ENCODE measurements at places on chromosomes 4 and X. TPM values are rescaled to one million over a fixed set of nuclear protein-coding genes. Genes with fewer than 3 reads are reported as not detected.

- DNase-seq, result peak; percentile 89
These were observed 1.9 kb downstream of the GASK1B start for GRCh38 chr4:158170691-158171561.

GRCh38 chrX:82723806-82724205, 784.3 kb upstream of the POU3F4 start:
- no peak for DNase-seq

DNA sequence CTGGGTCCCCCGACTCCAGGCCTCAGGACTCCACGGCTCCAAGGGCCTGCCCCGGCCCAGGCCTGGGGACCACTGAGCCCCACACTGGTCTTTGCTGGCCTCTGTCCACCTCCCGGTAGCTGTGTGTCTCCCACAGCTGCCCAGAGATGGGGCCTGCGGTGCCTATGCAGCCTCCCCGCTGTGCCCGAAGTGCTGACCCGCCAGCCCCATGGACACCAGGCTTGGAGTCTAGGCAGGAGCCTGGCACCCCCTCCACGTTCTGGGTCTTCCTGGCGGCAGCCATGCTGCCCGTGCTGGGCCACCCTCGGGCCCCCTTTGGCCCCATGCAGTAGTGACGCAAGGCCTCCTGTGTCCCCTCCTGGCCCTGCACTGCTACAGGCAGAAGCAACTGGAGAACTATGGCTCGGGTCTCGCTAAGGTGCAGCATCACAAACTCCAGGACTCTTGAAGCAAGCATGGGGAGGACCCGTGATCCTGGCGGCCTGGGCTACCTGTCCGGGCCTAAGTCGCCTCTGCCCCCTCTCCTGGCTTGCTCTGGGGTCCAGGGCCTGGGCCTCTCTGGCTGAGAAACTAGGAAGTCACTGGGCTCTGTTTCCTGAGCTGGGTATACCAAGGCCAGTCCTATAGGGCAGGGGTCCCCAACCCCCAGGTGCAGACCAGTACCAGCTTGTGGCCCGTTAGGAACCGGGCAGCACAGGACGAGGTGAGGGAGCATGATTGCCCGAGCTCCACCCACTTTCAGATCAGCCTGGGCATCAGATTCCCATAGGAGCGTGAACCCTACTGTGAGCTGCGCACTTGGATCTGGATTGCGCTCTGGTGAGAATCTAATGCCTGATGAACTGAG, 917 bp downstream of the MYL5 start:
- no peak for DNase-seq

GRCh38 chr4:6595897-6596537, 21.0 kb downstream of the MAN2B2 start:
- DNase-seq, result peak; percentile 6

DNA sequence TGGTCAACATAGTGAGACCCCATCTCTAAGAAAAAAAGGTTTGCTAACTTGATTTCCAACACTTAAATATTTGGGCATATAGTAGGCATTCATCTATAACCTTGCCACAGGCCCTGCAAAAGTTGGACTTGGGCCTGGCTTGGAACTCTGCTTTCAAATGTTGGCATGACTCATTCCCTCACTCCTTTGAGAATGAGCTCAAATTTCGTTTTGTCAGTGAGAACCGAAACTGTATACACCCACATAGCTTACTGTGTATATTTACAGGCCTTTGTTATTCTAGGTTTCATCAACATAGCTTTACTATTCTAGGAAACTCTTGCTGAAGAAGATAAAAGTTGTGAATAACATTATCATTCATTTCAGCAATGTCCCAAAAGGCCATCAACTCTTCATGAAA, 88.7 kb upstream of the ELOVL6 start:
- DNase-seq, result peak; percentile 60

GRCh38 chrX:19747652-19748610, 139.5 kb downstream of the SH3KBP1 start:
- no peak for DNase-seq

DNA sequence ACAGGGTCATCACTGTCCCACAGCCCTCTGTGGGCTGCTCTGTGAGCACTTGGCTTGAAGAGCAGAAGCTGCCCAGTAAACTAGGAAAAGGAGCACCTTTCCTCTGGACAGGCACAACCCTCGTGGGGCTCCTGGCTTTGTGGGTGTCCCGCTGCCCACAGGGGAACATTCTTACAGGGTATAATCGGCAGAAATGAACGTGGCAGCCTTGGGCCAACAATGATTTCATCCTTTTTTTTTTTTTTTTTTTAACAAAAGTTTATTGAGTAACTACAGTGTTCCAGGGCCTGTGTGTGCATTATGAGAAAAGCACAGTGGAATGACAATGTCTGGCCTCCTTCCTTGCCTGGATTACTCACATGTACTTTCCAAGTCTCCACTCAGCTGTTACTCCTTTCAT, 197.2 kb downstream of the PDGFC start:
- peak; percentile 77 for DNase-seq

The CDKL2 gene
- total RNA-seq, result 1.7 TPM

DNA sequence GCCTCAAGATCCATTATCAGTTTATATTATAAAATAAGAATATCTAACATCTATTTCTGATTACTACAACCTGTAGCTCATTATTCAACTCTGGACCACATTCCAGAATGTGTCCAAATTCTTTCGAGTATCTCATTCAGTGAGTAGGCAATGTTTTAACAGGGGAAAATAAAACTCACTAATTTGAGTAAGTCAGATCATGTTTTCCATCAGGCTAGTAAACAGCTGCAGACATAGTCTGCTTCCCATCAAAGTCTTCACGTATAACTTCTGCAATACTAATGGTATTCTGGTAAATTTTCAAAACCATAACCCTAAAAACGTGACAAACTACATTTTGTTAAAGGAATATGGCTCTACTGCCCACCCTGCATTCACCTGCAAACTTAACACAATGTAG, 31.8 kb downstream of the TBCK start:
- no peak for DNase-seq

- DNase-seq, result no peak
These were observed 275.9 kb upstream of the VCX3A start for GRCh38 chrX:6810776-6811175.

The PALLD gene
- total RNA-seq, result 202 TPM

GRCh38 chr4:4603592-4603991, 61.7 kb upstream of the STX18 start:
- DNase-seq, result no peak

DNA sequence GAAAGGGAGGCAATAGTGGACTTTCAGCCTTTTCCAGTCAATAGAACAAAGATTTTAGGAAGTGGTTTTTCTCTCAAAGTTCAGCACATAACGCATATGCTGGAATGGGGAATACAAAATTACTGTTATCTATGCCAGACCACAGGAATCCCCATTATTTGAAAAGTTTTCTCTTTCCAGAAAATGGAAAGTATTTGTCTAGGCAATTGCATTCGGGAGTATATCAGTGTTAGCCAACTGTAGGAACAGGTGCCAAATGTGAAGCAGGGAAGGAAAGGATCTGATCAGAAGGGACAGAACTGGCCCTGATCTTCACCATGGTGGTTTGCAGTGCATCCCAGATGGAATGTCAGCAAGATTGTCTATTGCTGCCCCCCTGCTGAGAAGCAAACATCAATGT, 213.6 kb downstream of the CPE start:
- no peak for DNase-seq

The RTL9 gene
- total RNA-seq, result 0.11 TPM

The AIFM1 gene
- total RNA-seq, result 35.7 TPM

DNA sequence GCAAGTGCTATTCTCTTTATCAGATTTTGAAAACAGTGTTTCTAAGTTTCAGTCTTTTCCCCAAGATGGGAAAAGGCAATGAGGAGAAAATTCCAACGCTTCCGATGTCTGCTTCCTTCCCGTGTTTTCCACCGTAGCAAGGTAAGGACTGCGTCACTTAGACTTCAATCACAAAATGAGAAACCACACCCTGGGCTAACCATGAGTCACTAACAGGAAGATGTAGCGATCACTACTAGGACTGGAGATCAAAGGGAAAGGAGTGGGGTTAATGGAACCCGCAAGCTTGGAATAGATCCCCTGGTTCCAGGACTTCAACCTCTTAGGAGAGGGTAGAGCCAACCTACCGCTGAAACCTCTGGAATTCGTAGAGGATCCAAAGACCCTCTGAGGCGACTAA, 250.7 kb upstream of the ZFP42 start:
- no peak for DNase-seq

DNA sequence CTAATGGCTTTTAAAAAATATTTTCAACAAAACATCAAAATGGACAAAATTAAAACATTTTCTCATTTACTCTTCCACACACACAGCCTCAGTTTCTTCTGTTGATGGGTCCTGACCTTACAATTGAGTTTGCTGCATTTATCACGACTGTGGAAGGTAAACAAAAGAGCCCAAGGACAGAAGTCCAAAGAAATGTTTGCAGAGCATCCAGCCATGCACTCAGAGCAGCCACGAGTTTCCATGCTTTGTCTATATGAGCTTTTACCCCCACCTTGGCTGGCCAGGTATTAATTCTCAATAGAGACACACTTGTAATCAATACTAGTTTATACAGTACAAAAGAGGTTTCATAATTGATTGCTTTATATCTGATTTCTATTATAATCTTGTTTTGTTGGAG, 85.0 kb upstream of the WDFY3 start:
- no peak for DNase-seq

The FABP2 gene
- not detected for total RNA-seq

The RLIM gene
- 37.0 TPM for total RNA-seq

GRCh38 chrX:133444952-133445831, 29.9 kb upstream of the GPC4 start:
- DNase-seq, result peak; percentile 66

The USP51 gene
- total RNA-seq, result 0.85 TPM

DNA sequence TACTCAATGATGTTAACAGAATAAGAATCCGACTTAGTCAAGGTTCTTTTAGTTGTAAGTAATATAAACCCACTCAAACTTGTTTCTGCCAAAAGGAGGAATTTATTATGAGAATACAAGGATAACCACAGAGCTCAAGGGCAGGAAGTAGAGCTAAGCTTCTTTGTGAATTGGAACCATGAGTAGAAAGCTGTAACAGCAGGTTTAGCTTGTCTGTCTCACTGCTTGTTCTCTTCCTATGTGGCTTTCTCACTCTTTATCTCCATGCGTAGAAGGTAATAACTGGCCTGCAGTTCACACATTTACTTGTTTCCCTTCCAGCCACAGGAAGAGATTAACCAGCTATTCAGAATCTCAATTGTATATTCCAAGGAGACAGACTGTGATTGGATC, 378.3 kb downstream of the PPP1R2C start:
- no peak for DNase-seq

DNA sequence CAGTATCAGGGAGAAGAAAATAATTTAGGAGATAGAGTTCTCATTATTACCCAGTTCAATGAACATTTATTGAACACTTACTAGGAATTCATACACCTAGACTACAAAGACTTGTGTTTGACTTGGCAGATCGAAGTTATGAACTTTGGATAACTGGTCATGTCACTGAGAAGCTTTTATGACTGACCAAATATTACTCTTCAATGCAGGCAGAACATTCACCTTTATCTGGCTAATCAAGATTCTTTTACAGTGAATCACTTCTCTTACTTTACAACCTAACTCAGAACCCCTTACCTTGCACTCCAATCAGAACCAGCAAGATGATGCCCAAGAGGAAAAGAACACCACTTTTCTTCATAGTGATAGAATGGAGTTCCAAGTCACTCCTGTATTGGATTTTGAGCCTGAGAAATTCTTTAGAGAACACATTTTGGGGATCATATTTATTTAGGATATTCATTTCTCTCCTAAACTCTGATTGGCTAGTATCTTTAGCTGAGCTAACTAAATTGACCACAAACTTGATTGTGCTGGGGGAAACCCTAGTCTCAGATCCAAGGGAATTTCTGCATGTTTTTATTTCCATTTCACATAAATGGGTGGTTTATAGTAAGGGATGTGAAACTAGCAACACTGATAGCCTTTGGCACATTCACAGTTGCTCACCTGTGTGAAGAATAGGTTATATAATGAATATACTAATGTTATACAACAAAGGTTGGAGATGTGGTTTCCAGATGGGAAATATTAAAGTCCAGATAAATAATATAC, at the start of gene CXCL9:
TSS of gene CXCL9 (minus strand) at position 421 of the 774 bp plus-strand sequence. CDS start at position 361, 60 bp downstream.
- peak; percentile 61 for DNase-seq

GRCh38 chr4:110075083-110075738, 123.2 kb downstream of the ELOVL6 start:
- DNase-seq, result no peak

GRCh38 chrX:106875151-106875550, 28.0 kb downstream of the RIPPLY1 start:
- no peak for DNase-seq

- no peak for DNase-seq
These were observed 87.2 kb downstream of the RASL11B start for GRCh38 chr4:52949336-52949735.

The XIAP gene
- total RNA-seq, result 26.0 TPM

GRCh38 chrX:9887659-9888297, 79.4 kb upstream of the CLDN34 start:
- DNase-seq, result no peak
